GM23248 (cell line): ENCODE measurements at places on chromosomes 7 and 10. TPM values are rescaled to one million over a fixed set of nuclear protein-coding genes. Genes with fewer than 3 reads are reported as not detected.

DNA sequence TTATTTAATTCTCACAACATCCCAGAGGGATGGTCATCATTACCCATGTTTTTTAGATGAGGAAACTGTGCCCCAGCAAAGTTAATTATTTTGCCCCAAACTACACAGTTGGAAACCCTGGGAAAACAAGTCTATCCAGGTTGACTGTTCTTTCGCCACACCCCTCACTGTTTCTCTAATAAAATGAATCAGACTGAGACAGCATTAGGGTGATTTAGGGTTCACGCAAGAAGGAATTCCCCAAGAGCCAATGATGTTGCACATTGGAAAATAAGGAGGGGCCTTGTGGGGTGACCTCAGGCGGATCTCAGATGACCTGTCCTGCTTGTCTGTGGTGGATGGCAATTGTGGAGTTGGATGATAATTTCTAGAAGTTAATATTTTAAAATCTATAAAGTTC lies 135.7 kb upstream of the TBX20 start:
- H3K4me1 ChIP-seq = no peaks in the 10 kb centered on the region
- no peak overlapping the region for H3K4me3 ChIP-seq
- H3K27me3 ChIP-seq = no peaks in the 10 kb centered on the region
- H3K27ac ChIP-seq = no peak overlapping the region
- H3K36me3 ChIP-seq = no peaks in the 10 kb centered on the region

- H3K4me3 ChIP-seq = no peak overlapping the region
- peak; percentile 73 for DNase-seq
- no peaks in the 10 kb centered on the region for H3K27me3 ChIP-seq
- no peak overlapping the region for H3K27ac ChIP-seq
- H3K4me1 ChIP-seq = peaks cover 12% of the 10 kb centered on the region
These were observed 43.8 kb downstream of the EXOC6 start for GRCh38 chr10:92891885-92892690.

Gene HOXA9
- 32.1 and 43.7 TPM in 2 replicates for total RNA-seq

- H3K27me3 ChIP-seq = no peaks in the 10 kb centered on the region
- no peak overlapping the region for H3K4me3 ChIP-seq
- no peaks in the 10 kb centered on the region for H3K4me1 ChIP-seq
- DNase-seq = no peak
- H3K27ac ChIP-seq = no peak overlapping the region
These were observed 61.8 kb downstream of the PTPRN2 start for GRCh38 chr7:158525648-158526484.

DNA sequence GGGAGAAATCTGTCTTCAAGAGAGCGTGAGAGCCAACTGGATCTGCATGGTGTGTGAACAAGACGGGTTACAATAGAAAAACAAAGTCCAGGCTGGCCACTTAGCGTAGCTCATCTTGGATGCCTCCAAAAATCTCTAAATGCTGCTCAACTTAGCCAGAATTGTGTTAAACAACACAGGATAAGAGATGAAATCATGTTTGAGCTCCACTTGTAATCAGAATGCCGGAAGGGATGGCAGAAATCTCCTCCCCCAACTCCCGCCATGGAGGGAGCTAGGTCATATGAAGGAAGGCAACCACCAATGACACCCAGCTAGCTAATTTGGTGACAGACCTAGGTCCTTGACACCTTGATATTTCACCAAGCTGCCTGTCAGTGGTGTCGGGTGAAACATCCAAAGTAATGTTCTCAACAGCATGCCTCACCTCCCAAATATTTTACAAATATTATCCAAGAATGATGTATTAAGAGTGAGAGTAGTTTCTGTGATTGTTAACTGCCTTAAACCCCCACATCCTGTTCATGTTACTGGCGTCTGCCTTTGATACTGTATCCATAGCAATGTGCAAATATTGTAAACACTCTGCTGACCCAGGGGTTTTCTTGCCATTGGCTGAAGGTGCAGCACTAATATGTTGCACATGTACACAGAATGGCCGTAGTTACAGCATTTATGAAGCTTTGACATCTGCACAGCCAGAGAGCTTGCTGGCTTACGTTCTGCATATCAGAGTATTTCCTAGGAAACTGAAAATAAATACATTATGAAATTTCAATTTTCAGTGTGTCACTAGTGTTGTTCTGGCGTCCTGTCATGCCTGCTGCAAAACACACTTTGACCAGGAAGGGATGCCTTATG lies 25.8 kb downstream of the TMEM254 start:
- H3K27ac ChIP-seq = peak overlapping the region; percentile 94
- peak; percentile 94 for DNase-seq
- peaks cover 28% of the 10 kb centered on the region for H3K4me1 ChIP-seq
- no peaks in the 10 kb centered on the region for H3K36me3 ChIP-seq
- H3K27me3 ChIP-seq = no peaks in the 10 kb centered on the region
- peak overlapping the region; percentile 51 for H3K4me3 ChIP-seq

- peak; percentile 47 for DNase-seq
- H3K27me3 ChIP-seq = no peaks in the 10 kb centered on the region
- peaks cover 59% of the 10 kb centered on the region for H3K4me1 ChIP-seq
- peak overlapping the region; percentile 69 for H3K4me3 ChIP-seq
- no peaks in the 10 kb centered on the region for H3K36me3 ChIP-seq
These were observed 27.9 kb downstream of the GTF2IRD1 start for GRCh38 chr7:74481458-74482196.

Gene ZNF425
- total RNA-seq = 3.8 and 5.4 TPM in 2 replicates
